T-helper 2 cell treated with Interferon-gamma antibody and Interleukin-4, amounts not matched to agents 5 μg/mL and 100 μg/mL, for 36 hours (primary cell): ENCODE measurements at places on chromosomes 5 and 9.
A peak's percentile ranks its signal among the peaks of the same experiment; 100 is the strongest.

DNA sequence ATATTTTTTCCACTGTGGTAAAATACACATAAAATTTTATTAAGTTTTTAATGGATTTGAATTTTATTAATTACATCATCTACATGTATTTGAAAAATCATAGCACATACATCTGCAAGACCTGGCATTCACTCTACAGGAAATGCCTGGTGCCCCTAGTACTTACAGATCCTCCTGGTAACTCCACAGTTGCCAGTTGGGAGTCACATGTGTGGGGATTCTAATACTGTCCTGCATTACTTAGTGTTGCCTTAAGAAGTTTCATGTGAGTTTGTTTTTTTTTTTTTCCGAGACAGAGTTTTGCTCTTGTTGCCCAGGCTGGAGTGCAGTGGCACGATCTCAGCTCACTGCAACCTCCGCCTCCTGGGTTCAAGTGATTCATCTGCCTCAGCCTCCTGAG is 18.1 kb downstream of the KDM3B start:
- peaks cover 6% of the 10 kb centered on the region for H3K4me1 ChIP-seq
- H3K36me3 ChIP-seq, result peaks cover 6% of the 10 kb centered on the region
- no peaks in the 10 kb centered on the region for H3K27me3 ChIP-seq
- no peak for DNase-seq

GRCh38 chr5:82334856-82335255 is 56.7 kb upstream of the RPS23 start:
- no peak overlapping the region for H3K27ac ChIP-seq
- no peaks in the 10 kb centered on the region for H3K4me1 ChIP-seq
- H3K36me3 ChIP-seq, result no peaks in the 10 kb centered on the region
- H3K4me3 ChIP-seq, result no peak overlapping the region
- DNase-seq, result no peak
- peaks cover 25% of the 10 kb centered on the region for H3K27me3 ChIP-seq

- peaks cover 8% of the 10 kb centered on the region for H3K4me1 ChIP-seq
- no peaks in the 10 kb centered on the region for H3K36me3 ChIP-seq
- peak; percentile 12 for DNase-seq
- H3K27ac ChIP-seq, result no peak overlapping the region
- no peaks in the 10 kb centered on the region for H3K27me3 ChIP-seq
These were observed 20.7 kb downstream of the NLN start for GRCh38 chr5:65742565-65743231.

- H3K36me3 ChIP-seq, result no peaks in the 10 kb centered on the region
- no peak overlapping the region for H3K27ac ChIP-seq
- no peaks in the 10 kb centered on the region for H3K4me1 ChIP-seq
- peaks cover 2% of the 10 kb centered on the region for H3K27me3 ChIP-seq
These were observed 8.8 kb upstream of the SLC6A7 start for GRCh38 chr5:150181027-150181426.

DNA sequence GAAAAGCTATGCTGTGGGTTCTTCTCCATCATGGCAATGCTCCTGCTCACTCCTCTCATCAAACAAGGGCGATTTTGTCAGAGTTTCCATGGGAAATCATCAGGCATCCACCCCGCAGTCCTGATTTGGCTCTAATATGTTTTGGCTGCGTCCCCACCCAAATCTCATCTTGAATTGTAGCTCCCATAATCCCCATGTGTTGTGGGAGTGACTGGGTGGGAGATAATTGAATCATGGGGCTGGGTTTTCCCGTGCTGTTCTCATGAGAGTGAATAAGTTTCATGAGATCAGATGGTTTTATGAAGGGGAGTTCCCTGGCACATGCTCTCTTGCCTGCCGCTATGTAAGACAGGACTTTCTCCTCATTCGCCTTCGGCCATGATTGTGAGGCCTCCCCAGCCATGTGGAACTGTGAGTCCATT is 163.8 kb downstream of the GADD45G start:
- H3K4me1 ChIP-seq, result peaks cover 8% of the 10 kb centered on the region
- H3K27me3 ChIP-seq, result peaks cover 16% of the 10 kb centered on the region

DNA sequence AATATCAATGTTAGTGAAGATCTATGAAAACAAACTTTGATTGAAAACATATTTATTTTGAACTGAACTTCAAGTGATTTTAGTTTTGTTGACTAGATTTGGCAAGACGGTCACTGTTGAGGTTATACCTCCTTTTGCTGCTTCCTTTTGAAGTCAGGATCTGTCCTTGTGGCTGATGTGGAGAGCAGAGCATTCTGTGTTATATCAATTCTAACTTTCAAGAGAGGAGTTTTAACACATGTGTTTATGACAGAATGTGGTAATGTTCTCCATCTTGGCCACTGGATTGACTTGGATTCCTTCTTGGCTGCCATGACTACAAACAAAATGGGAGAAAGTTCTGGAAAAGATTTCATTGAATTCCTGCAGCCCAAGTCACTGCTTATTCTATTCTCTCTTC is 104.0 kb upstream of the ACTBL2 start:
- no peak for DNase-seq
- H3K27ac ChIP-seq, result no peak overlapping the region
- H3K27me3 ChIP-seq, result peaks cover 8% of the 10 kb centered on the region
- H3K4me3 ChIP-seq, result no peak overlapping the region

DNA sequence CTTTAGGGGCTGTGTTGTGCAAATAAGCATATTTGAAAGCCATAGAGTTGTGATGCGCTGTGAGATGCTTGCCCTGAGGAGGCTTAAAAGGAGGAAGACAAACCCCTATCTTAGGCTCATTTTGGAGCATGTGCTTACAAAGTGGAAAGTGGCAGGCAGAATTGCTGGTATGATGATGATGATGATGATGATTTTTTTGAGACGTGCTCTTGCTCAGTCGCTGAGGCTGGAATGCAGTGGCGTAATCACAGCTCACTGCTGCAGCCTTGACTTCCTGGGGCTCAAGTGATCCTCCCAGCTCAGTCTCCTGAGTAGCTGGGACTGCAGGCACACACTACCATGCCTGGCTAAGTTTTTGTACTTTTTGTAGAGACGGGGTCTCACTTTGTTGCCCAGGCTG is 1.7 kb downstream of the CNOT8 start:
- peak overlapping the region; percentile 98 for H3K27ac ChIP-seq
- peaks cover 46% of the 10 kb centered on the region for H3K36me3 ChIP-seq
- peak; percentile 8 for DNase-seq
- H3K4me1 ChIP-seq, result peaks cover 36% of the 10 kb centered on the region
- H3K4me3 ChIP-seq, result peak overlapping the region; percentile 97

DNA sequence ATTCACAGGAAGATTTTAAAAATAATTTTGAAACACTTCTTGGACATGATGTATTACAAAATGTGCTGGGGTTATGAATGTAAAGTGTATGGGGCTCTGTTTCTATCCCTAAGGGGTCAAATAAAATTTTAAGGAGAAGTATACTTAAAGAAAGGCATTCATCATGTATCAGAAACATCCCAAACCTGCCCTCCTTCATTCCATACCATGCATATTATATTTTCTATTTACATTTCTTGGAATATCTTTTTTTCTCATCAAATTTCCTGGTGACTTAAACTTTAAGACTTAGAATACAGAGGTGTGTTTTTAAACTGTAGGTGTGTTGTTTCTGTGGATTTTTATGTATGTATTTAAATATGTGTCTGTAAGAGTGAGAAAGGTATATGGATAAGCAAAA is 96.1 kb upstream of the ADAMTS19 start:
- H3K27ac ChIP-seq, result no peak overlapping the region
- no peak for DNase-seq
- H3K27me3 ChIP-seq, result no peaks in the 10 kb centered on the region
- no peaks in the 10 kb centered on the region for H3K4me1 ChIP-seq

- H3K27me3 ChIP-seq, result peaks cover 2% of the 10 kb centered on the region
- peak overlapping the region; percentile 80 for H3K4me3 ChIP-seq
- H3K4me1 ChIP-seq, result peaks cover 10% of the 10 kb centered on the region
- H3K36me3 ChIP-seq, result no peaks in the 10 kb centered on the region
- peak overlapping the region; percentile 81 for H3K27ac ChIP-seq
- peak; percentile 65 for DNase-seq
These were observed 47.6 kb downstream of the THBS4 start for GRCh38 chr5:80082731-80083100.

GRCh38 chr9:124399323-124399967 is 15.8 kb downstream of the PSMB7 start:
- no peak for DNase-seq
- H3K4me1 ChIP-seq, result peaks cover 4% of the 10 kb centered on the region
- H3K36me3 ChIP-seq, result peaks cover 25% of the 10 kb centered on the region
- no peak overlapping the region for H3K27ac ChIP-seq
- no peaks in the 10 kb centered on the region for H3K27me3 ChIP-seq
- no peak overlapping the region for H3K4me3 ChIP-seq

DNA sequence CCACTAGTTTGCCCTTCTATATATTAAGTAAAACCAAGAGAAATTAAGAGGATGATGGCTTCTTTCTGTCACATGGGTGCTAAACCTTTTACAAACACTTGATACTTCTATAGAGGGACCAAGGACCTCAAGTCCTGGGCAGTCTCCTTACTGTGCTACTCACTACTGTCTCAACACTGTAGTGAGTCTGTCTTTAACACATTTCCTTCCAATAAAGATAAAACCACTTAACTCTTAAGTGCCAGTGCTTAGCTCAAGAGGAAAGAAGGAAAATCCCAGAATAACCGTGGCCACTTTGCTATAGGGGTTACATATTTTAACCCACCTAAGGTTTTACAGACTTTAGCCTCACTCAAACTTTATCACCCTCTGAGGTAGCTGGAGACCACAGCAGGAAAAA is 4.4 kb upstream of the GRPEL2 start:
- peaks cover 17% of the 10 kb centered on the region for H3K4me1 ChIP-seq
- H3K36me3 ChIP-seq, result peaks cover 9% of the 10 kb centered on the region
- H3K27me3 ChIP-seq, result peaks cover 24% of the 10 kb centered on the region

DNA sequence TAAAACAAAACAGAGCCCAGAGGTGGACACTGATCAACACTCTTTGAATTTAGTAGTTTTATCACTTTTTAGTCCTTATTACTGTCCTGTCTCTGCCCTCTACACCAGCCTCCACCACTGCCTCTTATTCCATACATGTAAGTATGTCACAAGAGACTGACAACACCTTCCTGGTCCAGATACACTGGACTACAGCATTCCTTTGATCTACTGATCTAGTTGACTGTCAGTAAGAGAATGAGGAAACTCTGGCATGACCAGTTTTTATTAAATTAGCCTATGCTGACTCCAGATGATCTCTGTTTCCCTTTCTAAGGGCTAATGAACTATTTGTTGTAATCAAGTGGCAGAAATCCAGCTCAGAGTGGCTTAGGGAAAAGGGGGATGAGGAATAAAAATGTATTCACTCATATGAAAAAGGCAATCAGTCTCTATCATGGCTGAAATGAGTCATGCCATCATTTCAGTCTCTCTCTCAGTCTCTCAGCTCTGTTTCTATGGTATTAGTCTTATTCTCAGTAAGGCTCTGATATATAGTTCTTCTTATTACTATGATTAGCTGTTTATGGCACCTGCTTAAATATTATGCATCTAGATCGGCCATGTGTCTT is 5.5 kb downstream of the ARHGEF37 start:
- no peak overlapping the region for H3K4me3 ChIP-seq
- H3K27me3 ChIP-seq, result no peaks in the 10 kb centered on the region
- H3K36me3 ChIP-seq, result no peaks in the 10 kb centered on the region
- DNase-seq, result no peak

- no peak for DNase-seq
- H3K27me3 ChIP-seq, result peaks cover 2% of the 10 kb centered on the region
- no peaks in the 10 kb centered on the region for H3K36me3 ChIP-seq
- H3K27ac ChIP-seq, result no peak overlapping the region
- no peak overlapping the region for H3K4me3 ChIP-seq
These were observed 771.2 kb upstream of the DMAC1 start for GRCh38 chr9:8570776-8571175.

- no peaks in the 10 kb centered on the region for H3K27me3 ChIP-seq
- no peak overlapping the region for H3K4me3 ChIP-seq
- no peaks in the 10 kb centered on the region for H3K36me3 ChIP-seq
- H3K27ac ChIP-seq, result no peak overlapping the region
- no peaks in the 10 kb centered on the region for H3K4me1 ChIP-seq
- no peak for DNase-seq
These were observed 6.3 kb upstream of the ASB6 start for GRCh38 chr9:129648092-129648763.

- H3K4me3 ChIP-seq, result no peak overlapping the region
- no peaks in the 10 kb centered on the region for H3K4me1 ChIP-seq
- H3K27me3 ChIP-seq, result peaks cover 16% of the 10 kb centered on the region
- no peaks in the 10 kb centered on the region for H3K36me3 ChIP-seq
These were observed 179.0 kb downstream of the ROR2 start for GRCh38 chr9:91771027-91771426.

DNA sequence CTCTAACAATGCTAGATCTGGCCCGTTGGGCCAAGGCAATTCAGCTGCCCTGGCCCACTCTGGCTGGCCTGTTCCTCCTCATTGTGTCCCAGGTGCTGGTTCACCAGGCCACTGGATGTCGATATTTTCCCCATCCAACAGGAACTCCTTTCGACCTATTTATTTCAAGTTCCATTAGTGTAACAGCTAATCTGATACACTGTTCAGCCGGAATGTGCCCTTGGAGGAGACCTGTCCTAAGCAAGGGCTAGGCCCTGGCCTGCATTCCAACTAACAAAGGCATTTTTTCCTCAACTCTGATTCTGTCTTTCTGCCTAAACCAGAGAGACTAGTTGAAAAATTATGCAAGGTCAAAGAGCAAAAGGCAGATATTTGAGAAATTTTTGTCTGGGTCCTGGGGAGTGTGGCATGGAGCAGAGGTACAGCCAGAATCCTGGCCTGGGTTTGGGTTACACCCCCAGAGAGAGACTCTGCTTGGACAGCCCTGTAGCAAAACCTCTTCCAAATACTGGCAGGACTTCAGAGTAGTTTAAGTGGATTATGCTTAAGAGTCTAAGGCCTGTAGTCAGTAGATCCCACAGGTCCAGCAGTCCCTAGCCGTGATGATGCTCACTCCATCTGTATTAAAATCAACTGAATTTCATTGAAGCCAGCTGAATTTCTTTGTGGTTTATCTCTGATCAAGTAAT is 36.1 kb downstream of the MARCHF11 start:
- H3K27me3 ChIP-seq, result no peaks in the 10 kb centered on the region
- no peak overlapping the region for H3K27ac ChIP-seq
- H3K36me3 ChIP-seq, result no peaks in the 10 kb centered on the region
- no peak overlapping the region for H3K4me3 ChIP-seq

GRCh38 chr5:76380346-76381066 is 22.6 kb upstream of the IQGAP2 start:
- H3K4me3 ChIP-seq, result no peak overlapping the region
- no peak for DNase-seq
- H3K27me3 ChIP-seq, result no peaks in the 10 kb centered on the region

- H3K4me3 ChIP-seq, result no peak overlapping the region
- H3K4me1 ChIP-seq, result no peaks in the 10 kb centered on the region
- no peaks in the 10 kb centered on the region for H3K36me3 ChIP-seq
- no peaks in the 10 kb centered on the region for H3K27me3 ChIP-seq
These were observed 359.2 kb downstream of the PRR16 start for GRCh38 chr5:120823328-120823727.

GRCh38 chr9:68750255-68750654 is 45.2 kb downstream of the PIP5K1B start:
- H3K4me1 ChIP-seq, result peaks cover 4% of the 10 kb centered on the region
- DNase-seq, result no peak
- no peak overlapping the region for H3K4me3 ChIP-seq
- H3K27me3 ChIP-seq, result peaks cover 2% of the 10 kb centered on the region
- H3K27ac ChIP-seq, result no peak overlapping the region

- peaks cover 85% of the 10 kb centered on the region for H3K27me3 ChIP-seq
- H3K4me1 ChIP-seq, result peaks cover 1% of the 10 kb centered on the region
- no peak for DNase-seq
- H3K36me3 ChIP-seq, result no peaks in the 10 kb centered on the region
- no peak overlapping the region for H3K27ac ChIP-seq
These were observed 1.0 kb upstream of the FOXE1 start for GRCh38 chr9:97852001-97852398.

GRCh38 chr5:1316588-1317340 is 21.9 kb upstream of the TERT start:
- DNase-seq, result no peak
- H3K27me3 ChIP-seq, result no peaks in the 10 kb centered on the region
- H3K36me3 ChIP-seq, result peaks cover 42% of the 10 kb centered on the region
